ENCODE measurements at places on chromosomes 13 and 19. TPM values are rescaled to one million over a fixed set of nuclear protein-coding genes. Genes with fewer than 3 reads are reported as not detected.

GRCh38 chr19:33089010-33089409 lies 8.0 kb downstream of the GPATCH1 start:
- peaks cover 5% of the 10 kb centered on the region for H3K4me1 ChIP-seq
- H3K36me3 ChIP-seq, result peaks cover 59% of the 10 kb centered on the region
- H3K27ac ChIP-seq, result no peak overlapping the region
- no peak overlapping the region for H3K4me3 ChIP-seq
- no peak for DNase-seq
- H3K27me3 ChIP-seq, result no peaks in the 10 kb centered on the region

Gene PEPD
- 37.1 TPM for total RNA-seq

Gene TGFBR3L
- total RNA-seq, result 13.0 TPM

- H3K36me3 ChIP-seq, result peaks cover 16% of the 10 kb centered on the region
- H3K27me3 ChIP-seq, result no peaks in the 10 kb centered on the region
- H3K4me3 ChIP-seq, result no peak overlapping the region
- peak overlapping the region; percentile 81 for H3K27ac ChIP-seq
Observed at GRCh38 chr13:21048901-21049698, 12.3 kb downstream of the LATS2 start.

Gene KLF16
- 3.0 TPM for total RNA-seq

GRCh38 chr19:3649888-3650287 lies 23.3 kb upstream of the CACTIN start:
- H3K4me1 ChIP-seq, result peaks cover 6% of the 10 kb centered on the region
- H3K27me3 ChIP-seq, result no peaks in the 10 kb centered on the region
- no peak overlapping the region for H3K4me3 ChIP-seq
- peaks cover 32% of the 10 kb centered on the region for H3K36me3 ChIP-seq
- DNase-seq, result no peak

DNA sequence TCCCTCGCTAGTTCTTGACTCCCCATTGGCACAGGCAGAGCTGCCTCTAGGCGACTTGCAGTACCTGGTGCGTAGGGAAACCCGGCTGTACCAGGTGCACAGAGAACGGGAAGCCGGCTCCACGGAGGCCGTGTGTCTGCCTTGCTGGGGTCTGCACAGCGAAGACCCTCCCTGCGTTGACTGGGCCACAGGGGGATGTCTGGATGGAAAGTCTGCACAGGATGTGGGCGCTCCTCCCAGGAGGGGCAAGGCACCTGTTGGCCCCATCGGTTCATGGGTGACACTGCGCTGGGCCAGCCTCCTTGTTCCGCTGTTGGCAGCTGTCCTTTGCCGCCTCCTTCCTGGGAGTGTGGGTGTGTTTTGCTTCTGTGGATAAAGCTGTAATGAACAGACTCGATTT lies 138.3 kb downstream of the TEX29 start:
- no peaks in the 10 kb centered on the region for H3K36me3 ChIP-seq
- DNase-seq, result no peak
- H3K4me3 ChIP-seq, result no peak overlapping the region

Gene SLAIN1
- 3.1 TPM for total RNA-seq

DNA sequence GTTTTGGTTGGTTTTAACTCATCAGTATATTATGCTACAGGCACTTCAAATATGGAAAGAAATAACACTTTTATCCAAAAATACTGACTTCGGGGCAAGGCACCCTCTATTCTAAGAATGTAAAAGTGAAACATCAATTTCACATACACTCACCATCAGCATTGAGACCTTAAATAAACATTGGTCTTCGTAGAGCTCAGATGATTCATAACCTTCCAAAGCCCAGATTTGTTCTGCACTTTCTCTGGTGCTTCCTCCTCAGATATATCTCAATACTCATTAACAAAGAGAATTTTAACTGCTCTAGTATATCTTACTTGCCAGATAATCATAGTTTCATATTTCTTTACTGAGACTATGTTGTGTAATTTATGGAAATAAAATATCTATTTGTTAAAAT lies 794.3 kb downstream of the LIG4 start:
- H3K4me1 ChIP-seq, result no peaks in the 10 kb centered on the region
- no peak for DNase-seq
- H3K27me3 ChIP-seq, result no peaks in the 10 kb centered on the region

- H3K27ac ChIP-seq, result no peak overlapping the region
- H3K4me1 ChIP-seq, result no peaks in the 10 kb centered on the region
- H3K36me3 ChIP-seq, result no peaks in the 10 kb centered on the region
- no peak for DNase-seq
- H3K27me3 ChIP-seq, result no peaks in the 10 kb centered on the region
Observed at GRCh38 chr13:62512194-62513141, 1096.8 kb upstream of the PCDH20 start.

- DNase-seq, result no peak
- H3K4me1 ChIP-seq, result no peaks in the 10 kb centered on the region
- H3K27ac ChIP-seq, result no peak overlapping the region
- H3K27me3 ChIP-seq, result no peaks in the 10 kb centered on the region
- H3K36me3 ChIP-seq, result no peaks in the 10 kb centered on the region
Observed at GRCh38 chr13:106440866-106441265, 94.6 kb downstream of the EFNB2 start.

Gene OVOL3
- total RNA-seq, result not detected

DNA sequence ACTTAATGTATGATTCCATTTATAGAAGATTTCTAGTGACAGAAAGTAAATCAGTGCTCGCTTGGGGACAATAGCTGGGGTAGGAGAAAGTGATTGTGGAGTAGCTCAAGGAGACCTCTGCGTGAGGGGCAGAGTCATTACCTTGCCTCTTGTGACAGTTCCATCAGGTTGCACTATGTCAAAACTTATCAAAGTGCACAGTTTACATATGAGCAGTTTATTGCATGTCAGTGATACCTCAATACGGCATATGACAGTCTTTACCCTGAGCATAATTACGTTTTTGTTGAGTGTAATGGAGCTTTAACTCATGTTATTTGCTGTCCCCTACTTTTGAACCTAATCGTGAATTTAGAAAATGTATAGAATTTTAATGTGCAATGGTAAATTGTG lies 15.0 kb downstream of the ARHGEF7 start:
- H3K4me1 ChIP-seq, result peaks cover 12% of the 10 kb centered on the region
- no peaks in the 10 kb centered on the region for H3K36me3 ChIP-seq
- H3K4me3 ChIP-seq, result no peak overlapping the region
- no peaks in the 10 kb centered on the region for H3K27me3 ChIP-seq
- H3K27ac ChIP-seq, result no peak overlapping the region
- no peak for DNase-seq

GRCh38 chr13:41978007-41978406 lies 17.1 kb upstream of the VWA8 start:
- H3K4me1 ChIP-seq, result no peaks in the 10 kb centered on the region
- H3K27me3 ChIP-seq, result no peaks in the 10 kb centered on the region
- no peak overlapping the region for H3K4me3 ChIP-seq
- no peaks in the 10 kb centered on the region for H3K36me3 ChIP-seq

GRCh38 chr19:3270902-3271301 lies 46.4 kb downstream of the CELF5 start:
- H3K4me3 ChIP-seq, result no peak overlapping the region
- H3K4me1 ChIP-seq, result no peaks in the 10 kb centered on the region
- H3K27ac ChIP-seq, result no peak overlapping the region
- DNase-seq, result no peak
- peaks cover 79% of the 10 kb centered on the region for H3K27me3 ChIP-seq

Gene LSR
- total RNA-seq, result 1.9 TPM

- peak overlapping the region; percentile 97 for H3K27ac ChIP-seq
- H3K4me1 ChIP-seq, result peaks cover 17% of the 10 kb centered on the region
- peak overlapping the region; percentile 100 for H3K4me3 ChIP-seq
- H3K36me3 ChIP-seq, result no peaks in the 10 kb centered on the region
Observed at GRCh38 chr19:52270266-52270885, 989 bp downstream of the ZNF766 start.

GRCh38 chr19:41955521-41955920 lies 3.6 kb downstream of the RABAC1 start:
- no peaks in the 10 kb centered on the region for H3K36me3 ChIP-seq
- H3K27ac ChIP-seq, result no peak overlapping the region
- no peaks in the 10 kb centered on the region for H3K27me3 ChIP-seq

DNA sequence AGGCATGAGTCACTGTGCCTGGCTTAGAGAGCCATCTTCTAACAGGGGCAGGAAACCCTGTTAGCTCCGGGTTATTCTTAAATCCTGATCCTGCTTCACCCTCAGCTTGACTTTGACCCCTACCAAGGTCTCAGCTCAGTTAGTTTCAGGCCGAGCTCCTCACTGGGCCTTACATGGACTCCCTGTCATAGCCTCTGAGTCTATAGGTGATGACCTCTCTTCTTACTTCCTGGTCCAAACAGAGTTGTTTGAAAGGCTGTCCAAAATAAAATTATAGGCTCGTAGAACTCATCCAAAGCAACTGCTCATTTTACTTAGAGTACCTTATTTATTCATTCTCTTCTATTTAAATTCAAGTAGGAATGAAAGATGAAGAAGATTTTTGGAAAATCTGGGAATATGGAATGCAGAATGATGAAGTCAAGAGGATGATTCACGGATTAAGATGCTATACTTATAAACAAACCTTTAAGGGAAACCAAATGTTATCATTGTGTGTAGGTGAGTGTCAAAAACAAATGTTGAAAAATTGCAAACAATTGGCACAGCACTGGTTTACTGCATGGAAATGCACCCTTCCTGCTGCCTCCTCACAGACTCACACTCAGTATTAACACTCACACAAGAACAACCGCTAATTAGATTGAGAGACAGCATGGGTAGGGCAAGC lies 174.1 kb downstream of the RGCC start:
- no peaks in the 10 kb centered on the region for H3K27me3 ChIP-seq
- H3K4me1 ChIP-seq, result no peaks in the 10 kb centered on the region
- no peaks in the 10 kb centered on the region for H3K36me3 ChIP-seq
- no peak overlapping the region for H3K4me3 ChIP-seq
- H3K27ac ChIP-seq, result no peak overlapping the region

DNA sequence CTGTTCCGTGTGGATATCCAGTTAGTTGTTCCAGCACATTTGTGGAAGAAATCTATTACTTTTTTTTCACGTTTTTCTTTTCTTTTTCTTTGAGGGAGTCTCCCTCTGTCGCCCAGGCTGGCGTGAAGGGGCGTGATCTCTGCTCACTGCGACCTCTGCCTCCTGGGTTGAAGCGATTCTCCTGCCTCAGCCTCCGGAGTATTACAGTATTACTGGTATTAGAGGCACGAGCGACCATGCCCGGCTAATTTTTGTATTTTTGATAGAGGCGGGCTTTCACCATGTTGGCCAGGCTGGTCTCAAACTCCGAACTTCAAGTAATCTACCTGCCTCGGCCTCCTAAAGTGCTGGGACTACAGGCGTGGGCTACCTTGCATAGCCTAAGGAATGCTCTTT lies 43.6 kb downstream of the ZNF611 start:
- no peaks in the 10 kb centered on the region for H3K27me3 ChIP-seq
- H3K36me3 ChIP-seq, result no peaks in the 10 kb centered on the region
- peak overlapping the region; percentile 69 for H3K4me3 ChIP-seq
- H3K27ac ChIP-seq, result peak overlapping the region; percentile 72
- peaks cover 4% of the 10 kb centered on the region for H3K4me1 ChIP-seq

GRCh38 chr19:44712864-44713515 lies 14.0 kb downstream of the CEACAM16 start:
- H3K4me1 ChIP-seq, result no peaks in the 10 kb centered on the region
- no peak for DNase-seq
- no peaks in the 10 kb centered on the region for H3K36me3 ChIP-seq
- H3K27me3 ChIP-seq, result no peaks in the 10 kb centered on the region
- no peak overlapping the region for H3K27ac ChIP-seq

GRCh38 chr13:25981060-25981459 lies 70.8 kb downstream of the SHISA2 start:
- H3K4me1 ChIP-seq, result peaks cover 14% of the 10 kb centered on the region
- no peak overlapping the region for H3K4me3 ChIP-seq
- H3K27ac ChIP-seq, result no peak overlapping the region
- H3K27me3 ChIP-seq, result no peaks in the 10 kb centered on the region

Gene CYP2F1
- not detected for total RNA-seq

GRCh38 chr19:30394481-30395151 lies 22.4 kb downstream of the ZNF536 start:
- DNase-seq, result no peak
- H3K4me3 ChIP-seq, result no peak overlapping the region
- H3K4me1 ChIP-seq, result no peaks in the 10 kb centered on the region
- H3K36me3 ChIP-seq, result no peaks in the 10 kb centered on the region
- peaks cover 5% of the 10 kb centered on the region for H3K27me3 ChIP-seq

Gene VMAC
- 1.6 TPM for total RNA-seq

- H3K27ac ChIP-seq, result no peak overlapping the region
- H3K4me3 ChIP-seq, result no peak overlapping the region
- H3K36me3 ChIP-seq, result no peaks in the 10 kb centered on the region
- H3K27me3 ChIP-seq, result no peaks in the 10 kb centered on the region
- peaks cover 8% of the 10 kb centered on the region for H3K4me1 ChIP-seq
- DNase-seq, result no peak
Observed at GRCh38 chr13:94305934-94306333, 173.5 kb downstream of the DCT start.

DNA sequence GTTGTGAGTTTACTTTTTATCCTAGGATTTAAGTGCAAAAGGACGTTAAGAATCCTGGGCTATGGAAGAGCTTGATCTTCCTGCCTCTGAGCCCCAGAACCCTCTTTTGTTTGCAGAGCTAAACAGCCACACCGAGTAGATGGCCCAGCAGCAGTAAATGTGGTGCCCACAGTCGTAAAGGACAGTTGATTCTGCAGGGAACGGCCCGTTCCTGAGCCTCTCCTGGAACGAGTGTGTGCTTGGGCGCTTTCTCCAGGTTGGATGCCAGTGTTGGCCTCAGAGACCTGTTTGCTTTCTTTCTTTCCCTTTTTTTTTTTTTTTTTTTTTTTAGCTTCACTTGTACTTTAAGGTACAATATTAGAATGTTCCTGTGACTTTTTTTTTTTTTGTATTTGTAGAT lies 41.7 kb downstream of the SPATA13 start:
- no peak overlapping the region for H3K27ac ChIP-seq

- H3K36me3 ChIP-seq, result peaks cover 5% of the 10 kb centered on the region
- DNase-seq, result no peak
- peaks cover 81% of the 10 kb centered on the region for H3K4me1 ChIP-seq
- H3K4me3 ChIP-seq, result no peak overlapping the region
- no peaks in the 10 kb centered on the region for H3K27me3 ChIP-seq
Observed at GRCh38 chr13:97273341-97273831, 51.3 kb downstream of the MBNL2 start.
